Activated T-helper 1 cell treated with anti-CD3 and anti-CD28 coated beads, Interleukin-2, amount 50 U/mL, for 16 hours (primary cell): ENCODE measurements at places on chromosomes 2 and 18.

GRCh38 chr2:217538719-217539118, 464.1 kb downstream of the TNS1 start:
- no peak for DNase-seq

DNA sequence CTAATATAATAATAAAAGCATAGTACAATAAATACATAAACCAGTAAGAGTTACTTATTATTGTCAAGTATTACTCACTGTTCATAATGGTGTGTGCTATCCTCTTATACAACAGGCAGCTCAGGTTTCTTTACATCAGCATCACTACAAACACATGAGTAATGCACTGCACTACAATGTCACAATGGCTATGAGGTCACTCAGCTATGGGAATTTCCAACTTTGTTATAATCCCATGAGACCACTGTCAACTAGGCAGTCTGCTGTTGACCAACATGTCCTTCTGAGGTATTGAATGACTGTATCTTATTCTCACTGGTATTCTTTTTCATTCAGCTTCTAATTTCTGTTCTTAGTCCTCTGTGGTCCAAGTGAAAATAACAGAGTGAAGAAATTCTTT, 250.4 kb upstream of the DSEL start:
- no peak for DNase-seq

- no peak for DNase-seq
These were observed 113.6 kb downstream of the ETAA1 start for GRCh38 chr2:67510745-67511144.

DNA sequence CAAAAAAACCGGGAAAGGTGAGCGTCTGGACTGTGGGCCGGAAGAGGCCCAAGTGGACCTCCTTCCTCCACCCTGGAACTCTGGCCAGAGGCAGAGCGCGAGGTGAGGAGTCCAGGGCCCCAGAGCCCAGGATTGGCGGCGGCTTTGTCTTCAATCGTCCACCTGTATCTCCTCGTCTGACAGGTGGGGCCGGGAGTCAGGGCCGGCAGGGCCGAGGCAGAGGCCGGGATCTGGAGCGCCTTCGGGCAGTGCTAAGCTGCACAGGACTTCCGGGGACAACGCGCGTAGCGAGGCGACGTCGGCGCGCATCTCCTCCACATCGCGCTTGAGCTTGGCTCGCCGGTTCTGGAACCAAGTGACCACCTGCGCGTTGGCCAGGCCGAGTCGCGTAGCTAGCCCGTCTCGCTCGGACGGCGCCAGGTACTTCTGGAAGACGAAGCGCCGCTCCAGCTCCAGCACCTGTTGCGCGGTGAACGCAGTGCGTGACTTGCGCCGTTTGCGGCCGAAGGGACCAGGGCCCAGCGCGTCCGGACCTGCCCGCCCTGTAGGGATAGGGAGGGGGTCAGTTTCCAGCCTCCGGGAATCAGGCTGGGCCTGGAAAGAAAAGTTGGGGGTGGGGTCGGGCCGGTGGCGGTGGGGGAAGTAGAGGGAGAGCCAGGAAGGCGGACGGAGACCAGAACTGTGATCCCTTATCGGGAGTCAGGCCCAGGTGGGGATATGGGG, 1.5 kb downstream of the LBX2 start:
- DNase-seq = no peak

DNA sequence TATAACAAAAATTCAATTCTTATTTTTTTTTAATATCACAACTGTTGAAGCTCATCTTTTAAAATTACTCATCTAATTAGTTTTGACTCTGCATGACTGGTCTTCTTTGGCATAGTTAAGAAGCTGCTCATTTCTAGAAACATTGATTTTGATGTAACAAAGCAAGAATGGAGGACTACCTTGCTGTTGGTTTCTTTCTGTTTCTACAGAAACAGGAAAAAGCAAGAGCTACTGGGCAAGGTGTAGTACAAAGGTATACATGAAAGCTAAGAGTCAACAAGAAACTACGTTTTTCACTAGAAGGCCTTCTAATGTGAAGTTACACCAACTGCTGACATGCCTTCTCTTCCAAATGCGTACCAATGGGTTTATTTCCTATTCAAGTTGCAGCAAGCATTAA, 90.6 kb upstream of the SYT4 start:
- DNase-seq = no peak

DNA sequence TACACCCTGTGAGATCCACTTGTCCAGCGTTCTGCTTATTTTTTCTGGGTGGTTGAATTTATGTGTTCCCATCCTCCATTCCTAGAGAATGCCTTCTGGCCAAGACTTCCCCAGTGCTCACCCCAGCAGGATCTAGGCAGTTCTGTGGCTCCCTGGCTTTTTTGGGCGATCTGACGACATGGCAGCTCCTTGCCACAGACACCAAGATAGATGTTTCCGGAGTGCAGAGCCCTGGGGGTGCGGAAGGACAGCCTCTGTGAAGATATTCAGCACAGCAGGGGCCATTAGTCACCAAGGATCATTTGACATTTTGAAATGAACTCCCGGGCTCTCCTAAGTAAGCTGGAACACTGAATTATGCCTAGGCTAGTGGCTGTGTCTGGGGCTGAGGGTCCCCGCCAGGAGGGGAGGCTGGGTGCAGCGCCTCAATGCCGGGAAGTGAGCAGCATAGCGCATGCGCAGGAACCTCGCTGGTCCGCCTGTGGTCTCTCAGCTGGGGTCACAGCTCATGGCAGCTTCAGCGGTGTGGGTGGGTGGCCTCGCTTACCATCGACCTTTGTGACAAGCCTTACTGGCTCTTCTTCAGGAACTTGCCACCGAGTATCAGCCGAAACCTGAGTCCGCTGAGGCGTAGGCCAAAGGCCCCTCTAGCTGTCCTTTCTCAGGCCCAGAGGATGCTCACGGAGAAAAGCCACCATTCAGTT, 60.3 kb downstream of the MEX3C start:
- DNase-seq = no peak
